Caudate nucleus (tissue), 63 donors: ENCODE measurements at places on chromosomes 3 and 15.

DNA sequence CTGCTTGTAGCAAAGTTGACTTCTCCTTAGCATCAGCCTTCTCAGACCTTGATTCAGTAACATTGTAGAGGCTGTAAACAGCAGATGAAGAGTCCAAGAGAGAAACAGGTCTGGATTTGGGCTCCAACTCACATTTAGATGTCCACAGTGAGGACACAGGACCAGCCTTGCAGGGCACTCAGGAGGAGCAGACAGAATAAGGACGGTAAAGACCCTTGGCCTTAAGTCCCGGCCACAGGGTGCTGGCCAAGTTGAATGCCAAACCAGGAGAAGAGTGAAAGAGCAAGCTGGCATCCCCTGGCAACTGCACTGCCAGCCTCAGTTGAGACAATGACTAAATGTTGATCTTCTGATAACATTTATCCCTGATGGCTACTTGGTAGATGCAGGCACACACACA lies 136.3 kb downstream of the LRRK1 start:
- DNase-seq, result no peak

DNA sequence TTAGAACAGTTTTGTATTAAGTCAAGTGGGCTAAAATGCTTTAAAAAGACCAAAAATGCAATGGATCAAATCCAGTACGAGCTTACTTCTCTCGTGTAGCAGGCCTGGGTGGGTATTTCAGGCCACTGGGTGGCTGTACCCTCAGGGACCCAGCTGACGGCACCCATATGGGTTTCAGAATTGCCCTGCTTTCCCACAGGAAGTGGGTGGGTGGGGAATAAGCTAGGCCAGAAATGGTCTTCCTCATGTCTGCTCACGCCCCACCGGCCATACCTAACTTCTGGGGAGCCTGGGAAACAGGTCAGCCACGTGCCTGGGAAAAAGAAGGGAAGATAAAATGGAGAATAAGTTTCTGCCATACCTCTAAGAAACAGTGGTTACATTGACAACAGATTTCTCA lies 20.3 kb downstream of the GPR160 start:
- no peak for DNase-seq

GRCh38 chr15:61081027-61081322 lies 148.1 kb downstream of the RORA start:
- no peak for DNase-seq

DNA sequence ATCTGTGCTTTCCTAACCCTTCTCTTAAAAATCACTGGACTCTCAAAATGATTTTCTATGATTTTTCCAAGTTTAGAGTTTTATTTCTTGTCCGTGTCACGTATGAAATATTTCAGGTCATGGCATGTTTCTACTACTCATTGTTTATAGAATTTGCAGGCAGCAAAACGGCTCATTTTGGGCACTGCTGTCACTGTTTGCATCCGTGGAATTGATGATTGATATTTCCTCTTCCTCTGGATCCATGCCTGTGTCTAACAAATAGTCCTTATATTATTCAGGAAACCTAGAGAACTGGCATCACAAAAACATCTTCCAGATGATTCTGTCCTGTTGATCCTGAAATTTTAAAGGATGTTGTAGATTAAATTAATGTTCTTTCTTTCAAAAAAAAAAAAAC lies 47.6 kb downstream of the LARS2 start:
- no peak for DNase-seq

DNA sequence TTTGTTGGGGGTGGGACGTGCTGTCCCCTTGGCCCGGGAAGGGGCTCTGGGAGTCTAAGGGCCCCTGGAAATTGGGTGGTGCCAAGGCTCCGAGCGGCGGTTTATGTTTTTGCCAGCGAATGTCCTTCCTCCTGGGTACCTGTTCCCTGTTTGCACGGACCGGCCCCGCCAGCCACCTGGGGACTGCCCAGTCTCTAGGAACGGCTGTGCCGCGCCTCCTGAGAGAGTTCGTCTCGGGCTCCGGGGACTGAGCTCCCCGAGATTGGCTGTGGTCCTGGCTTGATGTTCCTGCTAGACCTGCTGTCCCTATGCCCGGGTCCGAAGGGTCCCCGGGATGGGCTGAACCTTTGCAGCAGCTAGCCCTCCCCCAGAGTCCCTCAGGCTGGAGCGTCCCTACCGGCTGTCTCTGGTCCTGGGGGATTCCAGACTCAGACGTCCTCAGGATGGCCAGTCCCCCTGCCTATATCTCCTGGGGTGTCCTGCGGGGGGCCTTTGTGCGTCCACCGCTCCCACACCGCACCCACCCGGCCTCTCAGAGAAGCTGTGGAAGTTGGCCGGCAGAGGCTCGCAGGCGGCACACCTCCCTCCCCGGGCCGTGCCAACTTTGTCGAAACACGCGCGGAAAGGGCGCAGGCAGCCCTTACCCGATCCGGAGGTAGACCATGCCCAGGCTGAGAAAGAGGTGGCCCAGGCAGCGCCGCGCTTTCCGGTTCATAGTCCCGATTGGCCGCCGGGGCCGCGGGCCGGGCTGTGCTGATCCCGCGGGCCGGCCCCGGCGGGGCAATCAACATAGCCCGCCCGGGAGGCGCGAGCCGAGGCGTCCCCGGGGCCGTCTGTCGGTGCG lies 547 bp downstream of the WNT7A start:
- DNase-seq, result no peak

DNA sequence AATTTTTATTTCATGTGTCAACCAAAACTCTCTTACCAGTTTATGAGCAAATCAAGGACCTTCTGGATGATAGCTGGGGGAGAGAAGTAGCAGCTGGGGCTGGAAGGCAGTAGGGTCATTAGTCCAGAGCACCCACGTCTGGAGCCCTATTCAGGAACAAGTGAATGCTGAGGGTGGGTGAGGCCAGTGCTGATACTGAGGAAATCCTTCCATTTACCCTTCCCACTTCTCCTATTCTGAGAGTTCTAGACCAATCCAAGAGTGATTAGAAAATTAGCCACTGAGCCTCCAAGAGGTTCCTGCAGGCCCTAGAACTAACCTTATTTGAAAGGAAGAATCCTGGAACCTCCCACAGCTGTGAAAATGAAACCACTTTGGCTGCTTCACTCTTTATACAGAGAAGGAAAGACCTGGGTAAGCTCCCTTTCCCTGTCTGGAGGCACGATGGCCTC lies 46.2 kb upstream of the VILL start:
- no peak for DNase-seq

DNA sequence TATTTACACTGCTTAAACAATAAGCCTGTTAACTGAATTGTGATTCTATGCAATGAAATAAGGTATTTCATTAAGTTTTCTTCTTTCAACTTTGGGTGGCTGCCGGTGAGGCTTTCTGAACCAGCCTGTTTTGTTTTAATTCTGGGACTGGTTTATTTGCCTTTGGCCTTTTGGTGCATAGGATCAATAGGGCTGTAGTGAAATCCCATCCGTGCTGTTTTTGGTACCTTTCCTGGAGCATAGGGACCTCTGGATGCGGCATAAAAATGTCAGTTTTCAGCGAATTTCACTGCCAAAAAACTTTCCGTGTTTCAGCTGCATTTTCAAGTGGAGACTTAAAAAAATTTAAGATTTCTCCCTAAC lies 514 bp downstream of the PLS1 start:
- no peak for DNase-seq

DNA sequence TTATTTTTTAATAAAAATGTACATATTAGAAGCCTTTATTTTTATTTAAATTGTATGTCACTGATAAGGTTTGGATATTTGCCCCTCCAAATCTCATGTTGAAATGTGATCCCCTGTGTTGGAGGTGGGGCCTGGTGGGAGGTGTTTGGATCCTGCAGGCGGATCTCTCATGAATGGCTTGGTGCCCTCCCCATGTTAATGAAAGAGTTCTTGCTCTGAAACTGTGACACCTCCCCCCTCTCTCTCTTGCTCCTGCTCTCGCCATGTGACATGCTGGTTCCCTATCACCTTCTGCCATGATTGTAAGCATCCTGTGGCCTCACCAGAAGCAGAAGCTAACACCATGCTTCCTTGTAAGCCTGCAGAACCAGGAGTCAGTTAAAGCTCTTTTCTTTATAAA lies 13.0 kb downstream of the AGTR1 start:
- DNase-seq, result no peak

GRCh38 chr15:66997212-66997611 lies 68.2 kb upstream of the SMAD3 start:
- no peak for DNase-seq

DNA sequence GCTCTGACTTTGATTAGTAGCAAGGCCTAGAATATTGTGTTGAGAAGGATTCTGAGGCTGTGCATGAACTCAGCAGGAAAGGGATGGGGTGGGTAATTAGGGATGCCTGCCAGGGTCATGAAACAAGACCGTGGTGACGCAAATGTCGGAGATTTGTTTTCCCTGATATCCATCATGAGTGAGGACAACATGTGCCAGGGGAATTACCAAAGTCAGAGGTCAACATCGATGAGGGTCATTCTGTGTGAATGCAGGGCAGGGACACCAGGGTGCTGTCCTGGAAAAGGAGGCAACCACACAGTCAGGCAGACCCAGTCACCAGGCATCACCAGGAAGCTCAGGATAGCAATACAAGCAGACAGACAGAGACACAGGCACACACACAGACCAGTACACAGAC lies 52.2 kb downstream of the SLCO2A1 start:
- DNase-seq, result no peak

GRCh38 chr3:36696799-36697198 lies 67.6 kb downstream of the DCLK3 start:
- no peak for DNase-seq

GRCh38 chr15:40340740-40341400 lies at the start of gene CCDC9B:
Gene CCDC9B (minus strand): TSS chr15:40340939. CDS start chr15:40340819, 120 bp downstream.
- DNase-seq, result peak; percentile 74

- no peak for DNase-seq
Measured at GRCh38 chr3:66370179-66370578, 130.6 kb downstream of the LRIG1 start.

- no peak for DNase-seq
Measured at GRCh38 chr3:134693804-134694203, 43.0 kb upstream of the KY start.

DNA sequence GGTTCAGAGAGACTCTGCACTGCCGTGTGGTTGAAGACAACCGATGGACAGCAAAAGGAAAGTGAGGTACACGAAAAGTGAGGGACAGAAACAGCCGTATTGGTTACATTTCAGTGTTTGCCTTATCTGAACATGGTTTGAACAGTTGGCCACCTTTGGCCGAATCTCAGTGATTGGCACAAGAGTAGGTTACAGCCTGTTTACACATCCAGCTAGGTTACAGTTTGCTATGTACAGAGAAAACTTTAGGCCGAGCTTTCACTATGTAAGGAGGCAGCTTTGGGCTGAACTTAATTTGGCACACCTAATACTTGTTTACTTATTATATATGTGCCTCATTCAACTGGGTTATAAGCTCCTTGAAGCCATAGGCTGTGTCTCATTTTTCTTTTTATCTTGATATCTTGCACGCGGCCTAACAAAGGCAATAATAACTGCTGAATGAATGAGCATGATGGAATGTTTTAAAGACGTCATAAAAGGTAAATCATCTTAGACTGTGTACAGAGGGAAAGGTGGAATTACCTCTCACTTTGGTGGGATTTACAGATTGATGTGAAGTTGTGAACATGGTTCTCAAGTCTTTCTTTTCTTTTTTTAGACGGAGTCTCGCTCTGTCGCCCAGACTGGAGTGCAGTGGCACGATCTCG lies 17.2 kb upstream of the GREM1 start:
- DNase-seq, result no peak

GRCh38 chr15:81043935-81044575 lies 43.3 kb downstream of the TLNRD1 start:
- no peak for DNase-seq

DNA sequence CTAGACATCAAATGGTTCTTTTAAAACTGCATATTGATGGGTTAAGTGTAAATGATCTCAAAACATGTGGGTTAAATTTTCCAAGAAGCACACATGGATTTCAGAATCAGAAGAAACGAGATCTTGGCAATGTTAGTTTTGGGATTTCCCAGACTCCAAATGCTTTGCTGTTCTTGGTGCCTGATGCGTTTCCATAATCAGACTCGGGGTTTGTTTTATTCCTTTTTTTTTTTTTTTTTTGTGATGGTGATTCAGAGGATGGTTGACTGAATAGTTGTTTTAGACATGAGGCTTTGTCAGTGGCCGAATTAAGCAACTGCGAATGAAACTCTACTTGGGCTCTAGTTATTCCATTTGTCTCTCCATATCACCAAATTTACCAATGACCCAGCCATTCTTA lies 52.2 kb upstream of the FAM98B start:
- DNase-seq, result no peak

DNA sequence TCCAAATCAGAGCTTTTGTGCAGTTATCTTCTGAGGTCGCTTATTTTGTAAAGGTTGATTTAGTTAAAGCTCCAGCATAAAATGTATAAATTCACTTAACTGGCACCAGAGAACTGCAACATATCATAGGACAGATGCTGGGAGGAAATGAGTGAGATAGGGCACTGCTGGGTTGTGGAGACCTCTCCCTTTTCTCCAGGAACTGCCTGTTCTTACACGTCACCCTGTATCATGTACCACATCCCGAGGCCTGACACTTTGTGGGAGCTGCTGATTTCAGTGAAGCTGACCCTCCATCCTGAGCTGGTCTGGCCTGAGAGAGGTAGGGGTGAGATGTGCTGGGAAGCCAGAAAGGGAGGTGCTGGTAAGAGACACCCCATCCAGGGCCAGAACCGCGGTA lies 213.8 kb upstream of the FEZF2 start:
- no peak for DNase-seq

GRCh38 chr15:75763137-75763611 lies 50.5 kb upstream of the CSPG4 start:
- no peak for DNase-seq

GRCh38 chr15:55552451-55552850 lies 35.7 kb downstream of the PYGO1 start:
- DNase-seq, result no peak

DNA sequence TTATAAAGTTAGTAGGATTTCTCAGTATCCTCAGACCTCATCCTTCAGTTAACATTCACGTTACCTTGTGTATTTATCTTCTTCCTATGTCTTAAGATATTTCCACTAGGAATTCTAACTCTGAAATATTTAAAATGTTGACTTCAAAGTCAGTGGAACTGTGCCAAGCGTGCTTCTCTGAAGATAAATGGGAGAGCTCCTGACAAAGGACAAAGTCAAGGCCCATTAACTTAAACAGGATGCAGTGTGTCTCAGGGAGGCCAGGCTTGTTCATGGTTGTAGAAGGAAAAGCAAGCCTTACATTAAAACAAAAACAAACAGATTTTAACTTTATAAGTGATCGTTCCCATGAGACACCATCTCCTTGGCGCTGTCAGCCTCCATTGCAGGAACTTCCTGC lies 41.5 kb downstream of the ABHD17C start:
- DNase-seq, result no peak

DNA sequence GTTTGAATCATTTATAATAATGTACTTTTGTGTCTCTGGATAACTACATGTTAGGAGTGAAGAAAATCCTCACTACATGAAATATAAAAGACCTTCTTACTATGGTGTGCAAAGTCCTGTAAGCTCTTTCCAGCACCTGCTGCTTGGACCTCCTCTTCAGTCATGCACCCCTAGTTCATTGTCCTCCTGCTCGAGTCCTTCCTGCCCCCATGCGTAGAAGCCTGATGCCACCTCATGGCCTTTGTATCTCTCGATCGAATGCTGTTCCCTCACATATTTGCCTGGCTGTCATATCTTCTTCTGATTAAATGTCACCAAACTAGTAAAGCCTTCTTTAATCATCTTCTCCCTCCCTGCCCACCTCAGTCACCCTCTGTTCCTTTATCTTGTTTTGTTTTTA lies 49.9 kb upstream of the SUCLG2 start:
- DNase-seq, result no peak
